ENCODE measurements at places on chromosomes 4 and X.

- no peak for DNase-seq
These were observed 957 bp downstream of the PPP2R2C start for GRCh38 chr4:6471307-6472007.

GRCh38 chr4:48974979-48975640 is 11.0 kb upstream of the CWH43 start:
- no peak for DNase-seq

- DNase-seq = no peak
These were observed 37.7 kb downstream of the ARHGAP24 start for GRCh38 chr4:85512446-85513205.

- DNase-seq = no peak
These were observed 125.6 kb upstream of the TTC29 start for GRCh38 chr4:147071209-147071740.

GRCh38 chrX:46730765-46731164 is 28.2 kb downstream of the SLC9A7 start:
- DNase-seq = no peak

GRCh38 chrX:49039598-49040375 is 3.4 kb downstream of the TFE3 start:
- DNase-seq = no peak

GRCh38 chr4:140769209-140769608 is 13.0 kb upstream of the TBC1D9 start:
- DNase-seq = no peak

DNA sequence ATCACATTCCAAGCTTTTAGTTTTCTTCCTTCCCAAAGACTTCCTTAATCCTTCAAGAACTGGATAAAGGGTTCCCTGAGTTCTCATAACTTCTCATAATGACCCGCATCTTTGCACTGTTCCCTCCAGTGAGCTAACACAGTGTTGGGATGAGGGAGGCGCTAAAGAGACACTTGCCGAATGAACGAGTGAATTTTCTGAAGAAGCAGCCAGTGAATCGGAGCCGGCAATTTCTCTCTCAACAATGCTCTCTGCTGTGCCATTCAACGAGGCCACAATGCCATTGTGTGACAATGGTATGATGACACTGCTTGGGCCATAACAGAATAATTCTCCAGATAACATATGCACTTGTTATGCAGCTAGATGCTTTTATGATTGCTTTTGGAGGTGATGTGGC is 51.4 kb upstream of the ZFP42 start:
- no peak for DNase-seq

GRCh38 chrX:123731987-123732669 is 724 bp downstream of the THOC2 start:
- DNase-seq = no peak

- DNase-seq = no peak
These were observed 176.0 kb downstream of the NR3C2 start for GRCh38 chr4:148266240-148266639.

DNA sequence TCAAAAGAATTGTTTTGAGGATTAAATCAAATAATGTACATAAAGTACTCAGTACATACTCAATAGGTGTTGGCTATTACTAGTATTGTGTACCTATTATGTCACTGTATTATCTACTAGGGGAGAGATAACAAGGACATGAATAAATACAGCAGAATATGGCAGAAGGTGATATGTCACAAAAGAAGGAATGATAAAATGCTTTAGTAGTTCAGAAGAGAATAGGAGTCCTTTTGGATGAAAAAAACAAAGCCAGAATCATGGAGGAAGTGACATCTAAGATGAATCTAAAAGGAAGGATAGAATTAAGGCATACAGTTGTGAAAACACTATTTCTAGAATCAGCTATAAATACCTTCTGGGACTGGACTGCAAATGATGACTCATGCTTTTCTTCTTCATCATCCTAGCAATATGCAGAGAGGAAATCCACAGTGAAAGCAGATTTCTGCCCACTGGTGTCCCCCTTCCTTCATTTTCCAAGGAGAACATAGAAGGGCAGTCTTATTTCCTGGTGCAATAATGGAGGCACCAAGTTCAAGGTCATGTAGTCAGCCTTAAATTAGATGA is 98.7 kb downstream of the GLUD2 start:
- no peak for DNase-seq

DNA sequence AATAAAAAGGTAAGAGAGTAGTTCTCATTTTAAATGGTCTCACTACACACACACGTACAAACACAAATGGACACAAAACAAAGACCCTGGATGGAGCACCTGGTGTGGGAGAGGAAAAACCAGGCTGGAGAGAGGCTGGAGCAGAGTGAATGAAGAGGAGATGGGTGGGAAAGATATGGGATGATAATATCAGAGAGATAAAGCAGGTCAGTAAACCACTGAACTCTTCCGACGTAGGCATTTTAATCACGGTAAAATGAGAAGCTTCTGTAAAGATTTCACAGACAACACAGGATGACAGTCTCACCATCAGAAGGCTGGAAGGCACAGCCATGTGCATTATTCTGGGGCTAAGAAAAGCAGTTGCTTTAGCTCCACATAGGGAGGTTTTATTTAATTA is 532.8 kb downstream of the KCNIP4 start:
- no peak for DNase-seq

DNA sequence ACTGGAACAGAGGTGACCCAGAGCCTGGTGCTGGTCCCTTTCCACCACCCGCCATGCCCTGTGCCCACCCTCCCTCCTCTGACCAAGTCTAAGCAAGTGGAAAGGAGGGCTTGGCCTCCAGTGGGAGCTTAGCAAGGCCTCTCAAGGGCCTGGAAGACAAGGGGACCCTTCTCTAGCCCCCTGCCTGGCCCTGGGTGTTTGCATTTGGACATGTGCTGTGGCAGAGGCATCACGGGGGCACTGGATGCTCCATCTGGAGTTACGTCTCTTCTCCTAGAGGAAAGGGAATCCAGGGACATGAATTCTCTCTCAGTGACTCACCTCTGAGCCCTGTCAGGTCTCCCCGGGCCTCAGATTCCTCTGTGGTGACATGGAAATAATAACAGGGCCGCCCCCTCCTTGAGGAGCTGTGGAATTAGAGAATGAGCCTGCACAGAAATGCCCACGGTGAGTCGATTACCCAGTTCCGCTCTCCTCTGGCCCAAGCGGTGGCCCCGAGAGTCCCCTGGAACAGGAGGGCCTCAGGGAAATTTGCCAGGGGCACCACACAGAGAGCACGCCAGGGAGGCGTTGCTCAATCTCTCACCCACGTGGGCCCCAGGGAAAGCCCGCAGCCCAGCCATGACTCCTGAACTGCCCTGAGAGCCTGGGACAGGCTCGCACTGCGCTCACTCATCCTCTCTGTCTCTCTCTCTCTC is 189.6 kb downstream of the BCOR start:
- no peak for DNase-seq

DNA sequence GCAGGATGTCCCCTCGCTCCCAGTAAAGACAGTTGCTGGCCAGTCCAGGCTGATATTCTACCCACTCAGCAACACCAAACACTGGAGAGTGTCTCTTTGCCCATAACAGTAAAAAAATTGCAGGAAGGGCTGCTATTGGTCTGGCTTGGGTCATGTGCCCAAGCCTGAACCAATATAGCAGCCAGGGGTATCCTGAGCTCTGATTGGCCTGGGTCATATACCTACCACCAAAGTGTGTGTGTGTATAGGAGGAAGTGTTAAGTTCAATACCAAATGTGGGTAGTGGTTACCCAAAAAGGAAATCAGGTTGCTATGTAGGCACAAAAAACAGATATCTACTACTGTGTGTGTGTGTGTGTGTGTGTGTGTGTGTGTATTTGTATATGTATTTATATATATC is 373.2 kb downstream of the BCOR start:
- no peak for DNase-seq

DNA sequence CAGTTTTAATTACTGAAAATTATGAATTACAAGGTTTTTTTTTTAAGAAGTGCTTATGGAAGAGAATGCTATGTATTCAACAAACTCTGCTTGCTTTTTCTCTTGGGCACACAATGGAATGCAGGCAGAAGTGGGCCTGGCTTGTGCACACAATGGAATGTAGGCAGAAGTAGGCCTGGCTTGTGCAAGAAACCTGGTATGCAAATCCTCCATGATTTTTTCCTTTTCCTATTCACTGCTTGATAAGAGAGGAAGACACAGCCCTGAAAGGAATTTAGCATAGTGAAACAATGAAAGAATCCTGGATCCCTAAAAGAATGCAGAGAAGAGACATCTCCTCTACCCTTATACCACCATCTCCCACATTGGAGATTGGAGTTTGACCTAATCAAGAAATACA is 138.4 kb downstream of the COL25A1 start:
- no peak for DNase-seq

- no peak for DNase-seq
These were observed 194.3 kb upstream of the POF1B start for GRCh38 chrX:85573801-85574200.

- no peak for DNase-seq
These were observed 76.1 kb downstream of the AMMECR1 start for GRCh38 chrX:110241816-110242215.

DNA sequence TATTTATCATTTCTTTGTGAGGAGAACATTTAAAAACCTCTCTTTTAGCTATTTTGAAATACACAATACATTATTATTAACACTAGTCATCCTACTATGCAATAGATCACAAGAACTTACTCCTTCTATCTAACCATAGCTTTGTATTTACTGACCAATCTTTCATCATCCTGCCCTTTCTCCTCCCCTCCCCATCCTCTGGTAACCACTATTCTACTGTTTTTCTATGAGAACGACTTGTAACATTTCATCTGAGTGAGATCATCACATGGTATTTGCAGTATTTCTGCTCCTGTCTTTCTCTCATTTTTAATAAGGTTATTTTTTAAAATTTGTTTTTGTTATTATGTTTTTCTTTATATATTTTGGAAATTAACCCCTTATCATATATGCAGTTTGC is 331.8 kb downstream of the TEX13C start:
- DNase-seq = no peak

- DNase-seq = no peak
These were observed 2.5 kb downstream of the MYL5 start for GRCh38 chr4:676871-677235.

DNA sequence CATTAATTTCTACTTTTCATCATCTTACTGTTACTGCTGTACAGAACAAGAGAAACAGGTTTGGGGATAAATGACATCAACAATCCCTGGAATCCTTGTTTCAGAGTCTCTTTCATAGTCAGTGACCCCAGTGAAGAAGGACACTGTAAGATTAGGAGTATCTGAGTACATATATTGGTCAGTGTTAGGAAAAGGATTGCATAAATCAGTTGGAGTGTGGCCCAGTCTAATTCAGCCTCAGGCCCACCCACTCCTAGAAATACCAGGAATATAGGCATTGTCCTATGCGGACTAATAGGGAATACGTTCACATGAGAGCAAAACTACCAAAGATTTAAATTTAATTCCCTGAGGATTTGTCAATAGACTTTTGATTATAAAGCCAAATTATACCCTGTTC is 237.8 kb downstream of the LDB2 start:
- no peak for DNase-seq

- no peak for DNase-seq
These were observed 497.5 kb downstream of the KCNIP4 start for GRCh38 chr4:21451032-21451431.

DNA sequence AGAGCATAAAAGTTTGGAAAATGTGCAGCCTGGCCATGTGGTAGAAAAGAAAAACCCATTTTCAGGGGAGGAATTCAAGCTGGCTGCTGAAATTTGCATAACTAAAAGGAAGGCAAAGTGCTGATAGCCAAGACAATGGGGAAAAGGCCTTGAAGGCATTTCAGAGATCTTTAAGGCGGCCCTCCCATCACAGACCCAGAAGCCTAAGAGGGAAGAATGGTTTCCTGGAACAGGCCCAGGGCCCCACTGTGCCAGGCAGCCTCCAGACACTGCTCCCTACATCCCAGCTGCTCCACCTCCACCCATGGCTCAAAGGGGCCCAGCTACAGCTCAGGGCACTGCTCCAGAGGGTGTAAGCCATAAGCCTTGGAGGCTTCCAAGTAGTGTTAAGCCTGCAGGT is 158.0 kb upstream of the PRDX4 start:
- no peak for DNase-seq

- no peak for DNase-seq
These were observed at the start of gene DRD5 for GRCh38 chr4:9781343-9782135. Gene DRD5 (plus strand): TSS chr4:9781634. CDS start chr4:9782030, 396 bp downstream.

GRCh38 chr4:164790249-164790648 is 36.3 kb downstream of the SMIM31 start:
- no peak for DNase-seq

GRCh38 chr4:105741548-105741947 is 33.0 kb downstream of the GSTCD start:
- no peak for DNase-seq

DNA sequence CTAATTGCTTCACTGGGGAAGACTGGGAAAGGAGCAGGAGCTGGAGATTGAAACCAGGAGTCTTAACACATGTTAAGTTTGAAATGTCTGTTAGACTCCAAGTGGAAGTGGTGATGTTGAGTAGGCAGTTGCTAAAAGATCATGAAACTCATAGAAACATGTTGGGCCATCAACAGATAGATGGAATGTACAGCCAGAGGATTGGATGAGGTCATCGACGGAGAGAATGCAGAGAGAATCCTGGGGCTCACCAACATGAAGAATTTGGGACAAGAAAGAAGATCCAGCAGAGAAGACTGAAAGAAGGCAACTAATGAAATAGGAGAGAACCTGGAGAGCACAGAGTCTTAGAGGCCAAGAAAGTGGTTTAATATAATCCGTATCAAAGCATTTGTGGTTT is 19.4 kb upstream of the TSPAN5 start:
- no peak for DNase-seq

GRCh38 chr4:154019811-154020210 is 230.9 kb upstream of the SFRP2 start:
- DNase-seq = no peak

- DNase-seq = no peak
These were observed 56.2 kb downstream of the COX18 start for GRCh38 chr4:73013310-73013709.

DNA sequence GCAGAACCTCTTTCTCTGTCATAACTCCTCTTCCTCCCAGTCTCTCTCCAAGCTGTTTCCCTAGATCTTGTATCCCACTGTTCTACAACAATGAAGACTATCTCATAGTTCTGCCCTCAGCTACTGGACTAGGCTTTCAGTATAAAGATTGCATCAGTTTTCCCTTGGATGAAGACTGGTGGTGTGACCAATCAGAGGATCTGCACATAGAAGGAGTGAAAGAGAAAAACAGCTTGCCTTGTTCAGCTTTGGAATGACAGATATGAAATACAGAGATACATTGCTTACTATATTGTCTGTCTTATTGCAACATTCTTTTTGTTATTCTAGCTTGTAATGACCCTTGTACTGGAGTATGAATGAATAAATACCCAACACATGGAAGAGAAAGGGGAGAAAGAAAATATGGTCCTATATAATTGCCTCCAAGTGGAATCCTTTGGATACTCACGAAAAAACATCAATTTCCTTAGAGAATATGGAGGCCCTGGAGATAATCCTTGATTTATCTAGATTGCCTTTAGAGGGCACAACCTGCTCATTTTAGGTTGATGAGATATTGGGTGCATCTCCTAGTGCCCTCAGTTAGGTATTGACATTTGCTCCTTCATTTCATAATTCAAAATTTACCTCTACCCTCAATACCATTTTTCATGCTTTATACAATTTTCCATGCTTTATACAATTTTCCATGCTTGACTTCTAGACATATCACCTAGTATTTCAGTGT is 395.8 kb downstream of the NAF1 start:
- DNase-seq = no peak

Measured in NCI-H1417 treated with DMSO at 0.1 percent for 48 hours (cell line).